ENCODE measurements at places on chromosomes 5 and 9. TPM values are rescaled to one million over a fixed set of nuclear protein-coding genes. Genes with fewer than 3 reads are reported as not detected.

Gene ACTBL2
- 0.15 TPM for total RNA-seq

Gene CCDC152
- 1.2 TPM for total RNA-seq

Gene C5
- total RNA-seq: 8.9 TPM

Gene STC2
- 34.1 TPM for total RNA-seq

Gene PAM
- total RNA-seq: 372 TPM

Gene CCDC180
- total RNA-seq: 2.6 TPM

Gene SOHLH1
- total RNA-seq: not detected

Gene MEIKIN
- not detected for total RNA-seq

Gene IL5
- not detected for total RNA-seq

Gene SLC6A3
- total RNA-seq: not detected

Gene TTLL11
- 15.1 TPM for total RNA-seq
